Amygdala (tissue), 56 donors: ENCODE measurements at places on chromosomes 13 and 19.

GRCh38 chr13:45349438-45349837 is 8.5 kb upstream of the TPT1 start:
- no peak for DNase-seq

- DNase-seq = no peak
Observed at GRCh38 chr13:77470986-77471385, 64.5 kb upstream of the SCEL start.

DNA sequence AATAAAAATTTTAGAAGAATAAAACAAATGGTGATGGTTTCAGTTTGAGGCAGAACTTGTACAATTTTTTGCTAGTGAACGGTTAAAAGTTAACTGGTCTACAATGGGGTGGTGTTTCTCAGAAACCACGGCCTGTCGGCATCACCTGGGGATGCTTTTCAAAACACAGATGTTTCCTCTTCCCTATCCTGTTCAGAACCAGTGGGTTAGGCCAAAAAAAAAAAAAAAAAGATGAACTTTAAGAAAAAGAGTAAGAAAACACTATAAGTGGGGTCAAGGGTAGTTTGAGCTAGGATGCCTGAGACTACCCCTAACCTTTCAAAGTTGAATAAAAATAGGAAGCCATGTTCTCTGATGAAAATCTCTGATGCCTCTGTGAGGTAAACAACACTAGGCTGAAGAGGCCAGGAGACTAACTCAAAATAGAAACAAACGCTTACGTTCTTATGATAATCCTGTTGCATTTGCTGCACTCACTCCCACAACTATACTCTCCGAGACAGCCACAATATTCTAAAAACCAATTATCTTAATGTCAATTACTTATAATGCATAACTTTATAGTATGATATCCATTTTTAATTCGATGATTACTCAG is 3.3 kb downstream of the MTIF3 start:
- DNase-seq = no peak

DNA sequence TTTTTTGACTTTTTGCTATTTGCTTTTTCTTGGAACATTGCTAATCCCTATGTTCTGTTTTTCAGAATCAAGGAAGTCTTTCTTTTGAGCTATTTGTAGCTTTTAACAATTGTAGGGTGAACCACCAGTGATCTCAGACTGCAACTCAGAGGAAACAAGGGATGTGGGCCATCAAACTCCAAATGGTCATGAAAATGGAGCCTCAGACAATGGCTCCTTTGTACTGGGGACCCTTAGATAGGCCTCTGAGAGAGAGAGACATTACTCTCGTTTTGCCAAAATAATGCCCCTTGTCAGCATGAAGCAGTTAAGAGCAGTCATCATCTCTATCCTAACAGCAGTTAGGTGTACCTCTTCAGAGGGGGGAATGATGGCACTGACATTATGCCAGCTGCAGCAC is 56.4 kb upstream of the GJB6 start:
- DNase-seq = no peak

GRCh38 chr19:45630463-45630862 is 8.7 kb downstream of the EML2 start:
- DNase-seq = no peak

DNA sequence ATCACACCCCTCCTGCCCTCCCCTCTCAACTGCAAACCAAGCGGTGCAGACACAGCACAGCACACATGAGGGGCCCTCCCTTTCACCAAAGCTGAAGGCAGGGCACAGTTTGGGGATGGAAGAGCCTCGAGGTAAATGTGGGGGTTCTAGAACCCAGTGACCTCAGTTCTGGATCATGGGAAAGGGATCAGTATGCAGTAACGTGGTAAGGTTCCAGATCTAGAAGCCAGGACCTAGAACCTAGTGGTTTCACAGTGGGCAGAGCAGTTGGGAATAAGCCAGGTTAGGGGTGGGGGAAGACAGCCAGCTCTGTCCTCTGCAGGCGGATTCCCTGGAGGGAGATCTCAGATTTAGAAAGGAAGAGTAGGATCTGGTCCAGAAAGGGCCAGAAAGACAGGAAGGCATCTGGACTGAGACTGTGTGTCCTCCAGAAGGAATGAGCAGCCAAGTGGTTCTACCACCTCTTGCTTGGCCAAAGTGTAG is 3.1 kb downstream of the FTL start:
- no peak for DNase-seq

GRCh38 chr13:112058519-112058873 is 8.5 kb upstream of the SOX1 start:
- no peak for DNase-seq

GRCh38 chr19:16593181-16593580 is 21.0 kb upstream of the SLC35E1 start:
- no peak for DNase-seq

- no peak for DNase-seq
Observed at GRCh38 chr19:55314396-55314795, 10.7 kb downstream of the TMEM150B start.

DNA sequence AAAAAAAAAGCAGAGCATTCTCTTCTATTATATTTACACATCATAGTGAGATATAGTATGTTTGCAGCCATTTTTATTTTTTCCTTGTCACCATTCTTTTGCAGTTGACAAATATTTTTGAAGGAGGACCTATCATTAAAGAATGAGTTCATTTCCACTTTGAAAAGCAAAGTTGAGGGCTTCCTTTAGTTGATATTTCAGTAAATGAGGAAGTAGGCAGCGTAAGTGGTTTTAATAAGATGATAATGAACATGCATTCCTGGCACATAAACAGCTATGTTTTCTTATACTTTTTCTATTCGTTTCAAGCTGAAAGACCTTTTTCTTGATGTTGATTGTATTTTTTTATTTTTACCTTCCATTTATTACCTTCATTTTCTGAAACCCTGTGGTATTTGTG is 66.2 kb downstream of the ZMYM2 start:
- DNase-seq = no peak

DNA sequence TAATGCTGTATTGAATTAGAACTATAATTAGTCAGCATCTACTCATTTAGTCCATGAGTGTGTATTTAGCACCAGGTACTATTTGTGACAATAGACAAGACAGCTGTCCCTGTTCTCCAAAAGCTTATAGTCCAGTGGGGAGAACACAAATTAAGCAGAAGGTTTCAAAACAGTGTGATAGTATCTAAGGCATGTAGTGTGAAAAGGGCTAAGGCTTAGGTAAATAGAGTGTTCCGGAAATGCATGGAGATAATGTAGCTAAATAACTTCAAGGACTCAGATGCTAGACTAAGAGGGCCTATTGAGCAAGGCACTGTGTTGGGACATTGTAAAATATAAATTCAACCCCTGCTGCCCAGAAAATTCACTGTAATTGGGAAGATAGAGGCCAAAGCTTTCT is 144.1 kb upstream of the MIR17HG start:
- no peak for DNase-seq
